Psoas muscle (tissue), 8 donors: ENCODE measurements at places on chromosomes 3 and 15. TPM values are rescaled to one million over a fixed set of nuclear protein-coding genes. Genes with fewer than 3 reads are reported as not detected.

SMAD6 gene
- 3.0 TPM for polyA plus RNA-seq

PLA2G4F gene
- polyA plus RNA-seq = 0.93 TPM

DNAH1 gene
- polyA plus RNA-seq = 1.2 TPM

TMEM87A gene
- 30.9 TPM for polyA plus RNA-seq

DNA sequence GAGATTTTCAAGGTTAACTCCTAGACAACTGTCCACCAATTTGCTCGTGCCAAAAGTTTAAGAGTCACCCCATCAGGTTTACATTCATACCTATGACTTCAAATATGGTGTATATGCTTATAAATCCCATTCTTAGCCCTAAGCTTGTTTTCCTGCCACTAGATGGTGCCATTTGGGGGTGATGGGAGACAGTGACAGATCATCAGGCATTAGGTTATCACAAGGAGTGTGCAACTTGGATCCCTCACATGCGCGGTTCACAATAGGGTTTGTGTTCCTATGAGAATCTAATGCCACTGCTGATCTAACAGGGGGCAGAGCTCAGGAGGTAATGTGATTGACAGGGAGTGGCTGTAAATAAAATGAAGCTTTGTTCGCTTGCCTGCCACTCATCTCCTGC lies 182.7 kb downstream of the CNTN6 start:
- DNase-seq = no peak
